Stomach (tissue), 19 donors: ENCODE measurements at places on chromosomes 7 and 10.
A peak's percentile ranks its signal among the peaks of the same experiment; 100 is the strongest.

- peak; percentile 27 for DNase-seq
Observed at GRCh38 chr10:35916791-35917190, 274.7 kb upstream of the FZD8 start.

DNA sequence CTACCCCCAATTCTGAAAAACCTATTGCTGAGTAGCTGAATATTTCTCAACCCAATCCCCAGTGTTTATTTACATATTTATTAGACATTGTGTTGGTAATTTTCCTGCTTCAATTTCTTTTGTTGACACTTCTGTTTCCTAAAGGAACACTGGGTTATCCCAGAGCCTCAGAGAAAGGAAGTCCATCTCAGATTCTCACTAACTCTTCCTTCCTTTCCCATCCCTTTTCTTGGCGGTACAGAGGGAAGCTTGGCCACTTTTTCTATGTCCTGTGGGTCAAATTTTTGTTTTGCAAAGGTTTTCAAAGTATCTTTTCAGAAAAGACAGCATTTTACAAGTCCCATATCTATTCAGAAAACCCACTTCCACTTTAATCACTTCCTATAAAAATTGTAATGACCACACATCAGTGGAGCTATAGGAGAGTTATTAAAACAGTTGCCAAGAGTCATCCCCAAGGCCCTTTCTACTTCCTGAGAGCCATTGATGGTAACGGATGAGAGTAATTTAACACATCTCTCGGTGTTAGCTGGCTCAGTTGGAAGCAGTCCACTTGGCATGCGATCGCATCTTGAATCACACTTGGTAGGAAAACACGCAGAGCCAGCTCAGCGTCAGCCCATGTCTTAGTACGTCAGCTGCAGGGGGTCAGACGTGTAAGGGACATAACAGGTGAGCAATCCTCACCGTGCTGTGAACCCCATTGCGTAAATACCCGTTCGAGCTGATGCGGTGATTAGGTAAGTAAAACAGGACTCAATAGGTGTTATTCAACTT, 231.1 kb upstream of the ADARB2 start:
- DNase-seq, result no peak

DNA sequence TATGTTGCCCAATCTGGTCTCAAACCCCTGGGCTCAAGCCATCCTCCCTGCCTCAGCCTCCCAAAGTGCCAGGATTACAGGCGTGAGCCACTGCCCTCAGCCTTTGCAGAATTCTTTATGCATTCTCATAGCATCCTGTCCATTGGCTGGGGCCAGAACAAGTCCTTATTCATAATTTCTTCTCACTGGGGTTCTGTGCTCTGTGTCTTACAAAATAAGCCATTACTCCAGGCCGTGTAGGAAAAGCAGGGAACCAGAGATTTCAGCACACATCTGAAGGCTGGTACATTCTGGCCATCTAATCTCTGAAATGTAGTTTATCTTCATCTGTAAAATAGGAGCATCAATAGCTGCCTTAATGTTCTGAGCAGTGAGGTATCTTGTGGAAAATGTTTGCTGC, 10.3 kb upstream of the OCM start:
- no peak for DNase-seq

GRCh38 chr7:114629762-114630161, 215.1 kb downstream of the FOXP2 start:
- DNase-seq, result no peak
